Amniotic epithelial cell (primary cell): ENCODE measurements at places on chromosomes 5 and 9.

DNA sequence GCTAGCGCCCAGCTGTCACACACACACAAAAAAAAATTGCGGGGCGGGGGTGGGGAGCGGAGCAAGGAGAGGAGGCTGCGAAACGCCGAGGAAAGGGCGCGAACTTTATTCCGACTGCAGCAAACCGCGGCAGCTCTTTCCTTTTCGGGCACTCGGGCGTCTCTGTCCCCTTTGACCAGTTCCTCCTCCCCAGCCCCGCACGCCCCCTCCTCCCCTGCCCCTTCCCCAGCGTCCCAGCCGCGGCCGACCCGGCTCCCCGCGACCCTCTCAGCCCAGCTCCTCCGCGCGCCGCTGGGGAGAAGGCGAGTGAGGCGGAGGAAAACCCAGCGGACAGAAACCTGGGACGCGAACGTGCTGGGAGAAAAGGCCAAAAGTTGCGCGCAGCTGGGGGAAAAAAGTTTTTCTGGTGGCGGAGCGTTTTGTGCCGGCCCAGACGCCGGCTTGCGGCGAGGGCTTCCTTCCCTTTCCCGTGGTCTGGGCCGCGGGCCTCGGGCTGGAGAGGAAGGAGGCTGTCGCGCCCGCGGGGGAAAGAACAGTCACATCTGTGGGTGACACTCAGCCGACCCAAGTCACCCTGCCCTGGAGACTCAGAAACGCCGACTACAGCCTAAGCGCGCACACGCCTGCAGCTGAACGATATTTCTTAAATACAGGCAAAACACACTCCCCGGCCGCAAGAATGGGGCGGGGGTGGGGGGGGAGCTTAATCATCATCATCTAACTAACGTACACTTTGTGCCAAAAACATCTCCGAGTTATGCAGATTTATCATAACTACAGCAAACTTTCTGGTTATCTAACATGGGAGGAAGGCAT is 1.1 kb upstream of the BNC2 start:
- DNase-seq = peak; percentile 96

- DNase-seq = no peak
Measured at GRCh38 chr5:135966165-135966564, 11.4 kb upstream of the LECT2 start.

DNA sequence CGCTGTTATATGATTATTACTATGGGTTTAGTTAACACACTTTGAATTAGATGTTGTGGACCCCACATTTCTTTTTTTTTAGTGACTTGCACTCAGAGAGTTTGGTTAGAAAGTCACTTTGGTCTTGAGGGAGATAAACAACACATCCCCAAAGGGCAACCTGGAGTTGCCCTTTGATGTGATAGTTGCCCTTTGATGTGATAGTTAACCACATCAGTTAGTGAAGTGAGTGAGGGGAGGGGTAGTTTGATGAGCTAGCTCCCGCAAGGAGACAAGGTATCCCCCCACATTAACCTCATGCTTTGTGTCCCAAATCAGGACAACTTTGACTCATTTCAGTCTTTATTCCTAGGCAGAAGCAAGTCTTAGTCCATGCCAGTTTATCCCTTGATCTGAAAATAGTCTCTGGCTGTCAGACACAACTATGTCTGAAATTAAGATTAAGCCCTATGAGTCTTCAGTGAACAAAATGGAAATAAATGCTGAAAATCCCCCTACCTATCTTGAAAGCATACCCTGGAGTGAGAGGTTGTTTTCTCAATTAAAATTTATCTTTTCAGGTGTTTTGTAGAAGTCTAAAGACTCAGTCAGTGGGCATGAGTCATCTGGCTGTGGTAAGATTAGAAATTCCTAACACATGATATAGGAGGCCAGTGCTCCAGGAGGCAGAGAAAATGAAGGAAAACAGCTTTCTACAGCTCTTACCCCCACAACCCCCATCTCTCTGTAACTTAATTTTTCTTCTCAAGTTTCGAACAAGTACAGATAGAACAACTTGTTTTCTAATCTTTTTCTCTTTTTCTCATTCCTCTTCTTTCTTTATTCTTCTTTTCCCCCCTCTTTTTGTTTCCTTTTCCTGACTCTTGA is 208.9 kb upstream of the DMRTA1 start:
- peak; percentile 95 for DNase-seq

DNA sequence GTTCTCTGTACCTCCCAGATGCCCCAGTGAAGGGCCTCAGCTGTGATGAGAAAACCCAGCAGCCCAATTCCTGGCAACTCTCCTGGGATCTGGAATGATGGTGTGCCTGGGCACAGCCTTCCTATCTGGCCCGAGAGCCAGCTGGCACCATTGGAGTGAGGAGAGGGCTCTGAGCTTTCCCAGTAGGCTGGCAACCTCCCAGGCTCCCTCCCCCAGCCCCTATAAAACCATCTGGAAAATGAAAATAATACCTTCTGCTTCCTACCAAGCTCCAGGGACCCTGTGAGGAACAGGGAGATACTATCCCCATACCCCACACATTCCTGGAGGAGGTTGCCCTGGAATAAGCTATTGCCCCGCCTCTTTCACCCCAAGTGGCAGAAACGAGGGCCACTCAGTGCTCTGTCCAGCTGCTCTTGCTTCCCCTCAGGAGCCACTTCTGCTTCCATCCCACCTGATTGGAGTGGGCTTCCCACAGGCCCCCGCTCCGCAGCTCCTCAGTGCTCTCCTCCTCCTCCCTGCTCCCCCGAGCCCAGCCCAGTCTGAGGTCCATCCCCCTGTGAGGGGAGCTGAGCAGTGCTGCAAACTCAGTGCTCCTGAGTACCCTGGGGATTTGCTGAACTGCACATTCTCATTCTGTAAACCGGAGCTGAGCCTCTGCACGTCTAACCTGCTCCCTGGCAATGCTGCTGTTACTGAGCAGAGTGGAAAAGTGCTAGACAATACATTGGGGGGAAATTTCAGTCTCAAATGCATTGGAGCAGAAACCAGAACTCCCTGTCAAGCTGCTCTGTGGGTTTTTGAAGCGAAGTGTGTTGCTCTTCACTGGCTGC is 74.7 kb downstream of the THBS4 start:
- DNase-seq = no peak

DNA sequence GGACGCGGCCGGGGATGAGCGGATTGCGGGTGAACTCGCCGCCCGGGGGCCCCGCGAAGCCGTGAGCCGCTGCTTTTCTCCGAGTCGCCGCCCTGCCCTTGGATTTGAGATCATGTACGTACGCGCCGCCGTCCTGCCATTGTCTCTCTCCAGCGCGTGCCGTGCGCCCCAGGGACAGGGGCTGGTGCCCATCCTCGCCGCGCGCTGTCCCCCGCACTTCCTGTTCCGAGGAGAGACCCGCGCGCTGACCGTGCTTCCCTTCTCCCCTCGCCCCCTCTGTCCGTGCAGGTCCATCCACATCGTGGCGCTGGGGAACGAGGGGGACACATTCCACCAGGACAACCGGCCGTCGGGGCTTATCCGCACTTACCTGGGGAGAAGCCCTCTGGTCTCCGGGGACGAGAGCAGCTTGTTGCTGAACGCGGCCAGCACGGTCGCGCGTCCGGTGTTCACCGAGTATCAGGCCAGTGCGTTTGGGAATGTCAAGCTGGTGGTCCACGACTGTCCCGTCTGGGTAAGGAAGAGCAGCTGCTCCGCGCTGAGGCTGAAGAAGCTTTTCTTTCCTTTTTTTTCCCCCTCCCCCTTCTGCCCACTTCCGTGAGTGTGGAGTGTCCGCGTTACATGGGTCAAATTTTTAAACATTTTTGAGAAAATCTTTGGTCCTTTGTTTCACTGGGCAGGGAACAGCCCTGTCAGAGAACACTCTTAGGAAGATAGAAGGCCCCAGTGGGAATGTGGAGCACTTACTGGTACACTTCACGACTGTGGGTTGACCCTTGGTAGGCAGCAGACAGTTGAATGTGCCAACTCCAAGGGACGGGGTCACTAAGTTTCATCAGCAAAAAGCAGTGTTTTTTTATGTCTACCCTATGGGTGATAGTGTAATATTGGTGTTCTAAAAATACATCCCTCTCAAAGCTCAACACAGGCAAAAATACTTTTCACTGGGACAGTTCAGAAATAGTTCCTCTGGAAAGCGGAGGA is 727 bp downstream of the RHOBTB3 start:
- DNase-seq = no peak

DNA sequence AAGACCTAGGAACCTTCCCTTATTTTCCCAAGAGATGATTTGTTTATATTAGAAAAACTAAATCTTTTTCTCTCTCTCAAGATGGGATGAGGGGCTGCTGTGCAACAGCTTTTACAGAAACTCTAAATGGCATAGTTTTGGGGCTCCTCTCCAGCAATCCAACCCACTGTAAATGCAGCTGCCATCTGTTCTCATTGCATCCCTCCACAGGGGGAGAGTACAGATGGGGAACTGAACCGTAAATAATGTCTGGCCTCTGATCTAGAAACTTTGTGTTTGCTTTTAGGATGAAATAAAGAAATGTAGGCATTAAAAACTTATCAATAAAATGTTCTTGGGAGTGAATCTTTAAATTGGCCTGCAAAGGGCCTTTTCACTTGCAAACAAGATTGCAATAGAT is 291.4 kb downstream of the MCTP1 start:
- no peak for DNase-seq

DNA sequence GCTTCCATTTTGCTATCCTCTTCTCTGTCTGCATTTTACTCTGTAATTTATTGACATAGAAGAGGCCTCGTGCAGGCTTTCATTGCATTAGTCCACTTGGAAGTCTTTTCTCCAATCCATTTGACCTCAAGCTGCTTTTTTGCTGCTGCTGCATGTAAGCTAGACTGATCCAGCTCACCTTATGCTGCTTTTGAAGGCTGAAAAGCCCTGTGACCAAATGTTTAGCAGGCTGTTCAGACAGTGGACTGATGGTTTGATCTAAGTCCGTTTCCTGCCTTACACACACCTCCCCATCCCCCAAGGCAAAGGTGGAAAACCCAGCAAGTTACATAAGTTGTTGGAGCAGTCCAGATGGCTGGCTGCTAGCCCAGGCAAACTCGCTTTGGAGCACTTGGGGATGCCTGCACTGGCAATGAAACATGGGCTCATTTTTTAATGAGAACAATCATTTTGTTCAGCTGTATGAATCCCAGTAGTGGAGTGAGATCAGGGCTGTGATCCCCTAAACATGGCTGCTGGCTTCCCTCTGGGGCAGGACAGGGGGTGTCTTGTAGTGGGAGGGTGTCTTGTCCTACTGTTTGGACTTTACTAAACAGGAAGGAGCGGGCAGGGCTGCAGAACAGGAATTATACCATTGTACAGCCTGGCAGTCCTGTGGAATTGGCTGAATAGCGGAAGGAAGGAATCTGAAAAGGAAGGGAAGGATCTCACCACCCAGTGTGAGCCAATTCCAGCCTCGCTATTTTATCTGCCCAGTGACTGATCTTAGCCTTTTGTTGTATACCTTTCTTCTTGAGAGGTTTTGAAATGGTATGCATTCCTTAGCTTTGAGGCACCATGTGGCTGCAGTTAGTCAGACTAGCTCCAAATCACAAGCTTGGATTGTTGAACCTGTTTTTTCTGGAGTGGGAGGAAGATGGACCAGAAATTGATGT is 212.0 kb downstream of the ARHGAP26 start:
- DNase-seq = peak; percentile 88

DNA sequence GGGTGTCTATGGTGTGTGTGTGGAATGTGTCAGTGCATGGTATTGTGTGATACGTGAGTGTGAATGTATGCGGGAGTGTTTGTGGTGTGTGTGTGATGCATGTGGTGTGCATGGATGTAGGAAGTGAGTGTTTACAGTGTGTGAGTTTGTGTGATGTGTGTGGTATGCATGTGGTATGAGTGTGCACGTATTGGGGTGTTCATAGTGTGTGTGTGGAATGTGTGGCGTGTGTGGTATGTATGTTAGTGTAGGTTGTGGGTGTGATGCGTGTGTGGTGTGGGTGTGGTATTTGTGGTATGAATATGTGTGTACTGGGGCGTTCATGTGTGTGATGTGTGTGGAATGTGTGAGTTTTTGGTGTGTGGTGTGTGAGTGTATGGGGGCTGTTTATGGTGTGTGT is 40.1 kb upstream of the BICD2 start:
- DNase-seq = peak; percentile 11

GRCh38 chr5:166648736-166649135 is 1642.7 kb upstream of the WWC1 start:
- peak; percentile 70 for DNase-seq

DNA sequence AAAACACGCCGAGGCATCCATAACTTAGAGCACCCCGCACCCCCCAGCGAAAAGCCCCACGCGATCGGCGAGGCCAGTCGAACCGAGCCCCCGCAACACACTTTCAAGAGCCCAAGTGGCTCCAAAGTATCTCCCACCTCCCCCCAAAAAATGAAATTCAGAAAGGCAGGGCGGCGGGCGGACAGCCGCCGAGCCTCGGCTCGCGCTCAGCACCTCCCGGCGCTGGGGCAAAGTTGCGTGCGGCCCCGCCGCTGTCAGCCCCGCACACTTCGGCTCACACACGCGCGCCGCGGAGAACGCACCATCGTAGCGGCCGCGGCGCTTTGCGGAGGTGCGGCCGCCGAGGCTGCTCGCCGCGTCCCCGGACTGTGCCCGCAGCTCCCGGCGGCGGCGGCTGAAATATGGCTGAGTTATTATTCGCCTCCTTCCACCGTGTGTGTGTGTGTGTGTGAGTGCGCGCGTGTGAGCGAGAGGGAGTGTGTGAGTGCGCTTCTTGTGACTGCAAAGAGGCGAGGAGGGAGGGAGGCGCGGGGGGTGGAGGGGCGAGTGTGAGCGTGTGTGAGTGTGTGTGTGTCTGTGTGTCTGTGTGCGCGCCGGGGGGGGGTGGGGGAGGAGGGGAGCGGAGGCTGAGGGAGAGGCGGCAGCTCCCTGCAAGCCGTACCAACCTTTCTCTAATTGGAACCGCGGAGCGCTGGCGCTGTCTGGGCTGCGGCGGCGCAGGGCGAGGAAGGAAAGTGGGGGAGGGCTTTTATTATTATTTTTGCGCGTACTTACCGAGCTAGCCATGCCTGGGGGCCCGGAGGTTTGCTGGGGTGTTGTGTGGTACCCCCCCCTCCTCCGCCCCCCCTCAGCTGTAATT is 599 bp downstream of the MLLT3 start:
- DNase-seq = peak; percentile 62

- no peak for DNase-seq
Measured at GRCh38 chr5:172690258-172691075, 49.4 kb downstream of the NEURL1B start.

DNA sequence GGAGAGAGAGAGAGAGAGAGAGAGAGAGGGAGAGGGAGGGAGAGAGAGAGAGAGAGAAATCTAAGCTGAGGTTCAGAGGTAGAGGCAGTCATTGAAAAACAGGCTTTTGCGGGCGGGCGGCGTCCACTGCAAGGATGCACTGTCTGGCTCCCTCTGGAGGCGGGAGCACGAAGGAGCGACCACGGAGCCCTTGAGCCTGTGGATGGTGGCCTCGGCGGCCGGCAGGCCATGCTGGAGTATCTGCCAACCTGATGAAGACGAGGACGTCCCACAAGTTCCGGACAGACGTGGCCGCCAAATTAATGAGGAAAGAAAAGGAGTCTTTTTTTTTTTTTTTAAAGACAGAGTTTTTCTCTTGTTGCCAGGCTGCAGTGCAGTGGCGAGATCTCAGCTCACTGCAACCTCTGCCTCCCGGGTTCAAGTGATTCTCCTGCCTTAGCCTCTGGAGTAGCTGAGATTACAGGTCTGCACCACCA is 2.2 kb upstream of the CCDC125 start:
- DNase-seq = peak; percentile 72

DNA sequence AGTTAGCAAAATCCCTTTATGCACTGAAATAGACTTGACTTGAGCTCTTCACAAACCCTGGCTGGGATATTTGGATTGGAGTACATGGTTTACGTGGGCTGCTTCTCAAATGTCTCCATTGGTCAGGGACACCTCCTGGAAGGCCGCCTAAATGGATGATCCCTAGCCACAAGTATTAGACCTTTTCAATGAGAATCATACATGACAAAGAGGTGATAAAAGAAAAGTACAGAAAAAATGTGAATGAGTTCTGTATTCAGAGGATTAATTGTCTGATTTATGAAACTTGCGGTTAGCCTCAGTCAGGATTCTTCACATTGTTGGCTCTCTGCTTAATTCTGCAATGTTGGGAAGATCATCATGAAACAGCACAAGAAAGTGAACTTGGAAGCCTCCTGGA is 752.8 kb upstream of the ADAMTS16 start:
- no peak for DNase-seq
